Aorta (tissue), 5 donors: ENCODE measurements at places on chromosomes 2 and 18. TPM values are rescaled to one million over a fixed set of nuclear protein-coding genes. Genes with fewer than 3 reads are reported as not detected.

DNA sequence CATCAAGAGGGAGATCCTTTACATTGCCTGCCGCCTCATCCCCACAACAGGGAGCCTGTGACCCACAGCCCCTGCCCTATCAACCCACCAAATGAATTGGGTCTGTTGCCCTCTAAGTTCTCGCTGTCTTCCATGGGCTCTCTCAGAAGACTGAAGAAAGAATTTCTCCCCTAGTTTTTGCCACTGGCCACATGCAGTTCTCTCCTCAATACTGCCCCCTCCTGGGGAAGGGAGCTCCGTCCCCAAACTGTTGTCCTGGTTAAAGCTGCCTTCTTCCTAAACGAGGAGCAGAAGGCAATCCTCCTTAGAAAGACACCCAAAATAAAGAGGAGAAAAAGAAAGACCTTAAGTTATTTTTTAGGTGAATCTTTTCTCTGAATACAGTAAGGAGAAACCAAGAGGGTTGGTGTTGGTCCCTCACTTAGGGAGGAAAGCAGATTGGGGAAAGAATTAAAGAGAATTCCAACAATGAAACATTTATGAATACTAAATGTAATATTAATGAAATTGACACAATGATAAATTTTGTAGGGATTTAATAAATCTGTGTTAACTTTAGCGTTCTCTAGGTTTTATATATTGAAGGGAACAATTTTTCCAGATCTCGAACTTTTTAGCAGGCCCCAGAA lies 31.1 kb upstream of the SATB2 start:
- DNase-seq = no peak

- DNase-seq = no peak
These were observed 34.8 kb downstream of the SEMA4F start for GRCh38 chr2:74688881-74689280.

DNA sequence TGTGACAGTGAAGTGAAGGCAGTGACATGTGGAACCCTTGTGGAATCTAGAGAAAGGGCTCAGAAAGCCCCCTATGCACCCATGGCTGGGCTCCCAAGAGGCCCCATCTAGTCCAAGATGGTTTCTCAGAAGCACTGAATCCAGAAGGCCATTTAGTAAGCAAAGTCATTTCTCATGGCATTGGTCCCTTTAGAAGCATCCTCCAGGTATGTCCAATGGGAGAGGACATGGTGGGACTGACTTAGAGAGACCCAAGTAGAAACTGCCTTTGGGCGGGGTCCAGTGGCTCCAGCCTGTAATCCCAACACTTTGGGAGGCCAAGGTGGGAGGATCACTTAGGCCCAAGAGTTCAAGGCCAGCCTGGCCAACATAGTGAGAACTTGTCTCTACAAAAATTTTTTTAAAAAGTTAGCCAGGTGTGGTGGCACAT lies 72.5 kb upstream of the RMDN2 start:
- DNase-seq = no peak

DNA sequence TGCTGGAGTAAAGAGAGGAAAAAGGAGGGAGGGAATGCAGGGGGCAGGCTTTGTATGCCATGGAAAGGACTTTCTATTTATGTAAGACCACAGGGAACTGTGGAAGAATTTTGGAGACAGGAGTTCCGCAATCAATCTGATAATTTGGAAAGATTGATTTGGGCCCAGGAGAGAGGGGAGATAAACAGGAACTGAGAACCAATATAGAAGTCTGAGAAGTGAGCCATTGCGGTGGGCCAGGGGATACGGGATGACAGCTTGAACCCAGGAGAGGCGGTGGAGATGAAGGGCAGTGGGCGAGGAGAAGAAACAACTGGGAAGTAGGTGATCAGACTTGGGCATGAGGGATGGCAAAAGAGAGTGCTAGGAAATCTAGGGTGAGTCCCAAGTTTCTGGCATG lies 23.7 kb downstream of the RASGRP3 start:
- DNase-seq = no peak

DNA sequence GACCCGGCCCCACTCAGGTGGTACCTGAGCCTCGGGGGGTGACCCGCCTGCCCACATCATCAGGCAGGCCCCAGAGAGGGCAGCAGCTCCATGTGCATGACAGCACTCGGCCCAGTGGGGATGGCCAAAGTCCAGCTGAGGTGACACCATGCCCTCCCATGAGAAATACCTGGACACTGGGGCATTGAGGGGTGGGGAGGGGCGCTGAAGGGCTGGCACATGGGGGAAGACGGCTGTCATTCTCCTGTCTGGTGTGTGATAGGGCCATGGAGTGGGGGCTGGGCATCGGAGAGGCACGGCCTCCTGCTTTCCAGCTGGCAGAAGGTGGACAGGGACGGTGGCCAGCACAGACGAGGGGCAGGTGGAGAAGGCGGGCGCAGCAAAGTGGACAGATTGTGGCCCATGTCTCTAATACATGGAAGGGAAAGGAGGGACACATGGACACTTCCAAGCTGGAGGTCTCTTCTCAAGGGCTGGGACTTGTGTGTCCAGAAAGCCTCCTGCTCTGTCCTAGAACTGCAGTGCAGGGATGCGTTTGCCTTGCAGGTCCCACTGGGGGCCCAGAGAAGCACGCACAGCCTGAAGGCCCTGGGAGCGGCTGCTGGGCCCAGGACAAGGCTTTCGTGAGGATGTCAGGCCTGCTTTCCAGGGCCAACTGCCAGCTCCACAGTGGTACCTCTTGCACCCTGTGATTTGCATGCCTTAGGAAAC lies 302.2 kb downstream of the NDUFA10 start:
- DNase-seq = peak; percentile 61

GRCh38 chr2:202933958-202934357 lies 21.9 kb downstream of the CARF start:
- no peak for DNase-seq

DNA sequence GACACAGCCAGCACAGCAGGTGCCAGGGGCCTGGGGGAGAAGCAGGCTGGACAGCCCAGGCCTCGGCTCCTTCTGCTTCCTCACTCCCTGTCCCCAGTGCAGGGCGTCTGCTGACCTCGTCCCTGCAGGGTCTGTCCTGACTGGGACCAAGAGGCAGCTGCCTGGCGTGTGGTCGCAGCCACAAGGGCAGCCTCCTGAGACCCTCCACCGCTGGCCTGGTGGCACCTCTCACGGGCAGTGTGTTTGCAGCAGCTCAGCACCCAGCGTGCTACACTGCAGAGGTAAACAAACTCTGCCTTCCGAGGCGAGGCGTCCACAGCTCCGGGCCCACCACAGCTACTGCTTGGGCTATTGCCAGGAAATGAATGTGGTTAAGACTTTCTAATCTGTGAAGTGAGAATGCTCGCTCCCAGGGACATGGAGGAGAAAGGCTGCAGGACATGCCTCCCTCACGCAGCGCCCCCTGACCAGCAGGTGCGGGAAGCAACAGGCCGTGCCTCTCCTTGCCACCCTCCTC lies 46.1 kb upstream of the HPCAL1 start:
- DNase-seq = peak; percentile 66

- DNase-seq = no peak
These were observed 2.7 kb downstream of the ZNF532 start for GRCh38 chr18:58867281-58867961.

DNA sequence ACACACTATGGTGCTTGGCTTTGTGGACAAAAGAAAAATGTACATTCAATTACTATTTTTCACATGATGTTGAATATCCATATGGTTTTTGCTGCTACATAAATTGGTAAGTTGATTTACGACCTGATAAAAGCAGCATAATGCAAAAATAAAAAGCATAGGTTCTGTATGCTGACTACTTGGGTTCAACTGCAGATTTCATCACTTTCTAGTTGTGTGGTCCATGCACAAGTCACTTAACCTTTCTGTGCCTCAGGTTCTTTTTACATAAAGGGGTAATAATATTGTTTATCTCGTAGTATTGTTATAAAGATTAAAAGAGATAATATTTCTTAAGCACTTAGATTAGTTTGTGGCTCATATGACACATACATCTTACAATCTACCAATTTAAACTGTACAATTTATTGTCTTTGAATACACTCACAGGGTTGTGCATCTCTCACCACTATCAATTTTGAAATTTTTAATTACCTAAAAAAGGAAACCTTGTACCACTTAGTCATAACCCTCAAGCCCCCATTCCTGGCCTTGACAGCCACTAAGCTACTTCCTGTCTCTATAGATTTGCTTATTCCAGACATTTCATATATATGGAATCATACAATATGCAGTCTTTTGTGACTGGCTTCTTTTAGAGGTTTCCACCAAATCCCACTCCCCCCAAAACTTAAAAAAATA lies 1443.9 kb downstream of the SUCLG1 start:
- DNase-seq = no peak

- peak; percentile 62 for DNase-seq
These were observed 208.0 kb downstream of the TWIST2 start for GRCh38 chr2:239055756-239056493.

- DNase-seq = peak; percentile 27
These were observed 35.4 kb downstream of the HJURP start for GRCh38 chr2:233818639-233819621.

GRCh38 chr2:188622601-188623260 lies 331.1 kb downstream of the GULP1 start:
- DNase-seq = no peak

GRCh38 chr2:195810340-195811098 lies 153.5 kb downstream of the SLC39A10 start:
- DNase-seq = no peak

DNA sequence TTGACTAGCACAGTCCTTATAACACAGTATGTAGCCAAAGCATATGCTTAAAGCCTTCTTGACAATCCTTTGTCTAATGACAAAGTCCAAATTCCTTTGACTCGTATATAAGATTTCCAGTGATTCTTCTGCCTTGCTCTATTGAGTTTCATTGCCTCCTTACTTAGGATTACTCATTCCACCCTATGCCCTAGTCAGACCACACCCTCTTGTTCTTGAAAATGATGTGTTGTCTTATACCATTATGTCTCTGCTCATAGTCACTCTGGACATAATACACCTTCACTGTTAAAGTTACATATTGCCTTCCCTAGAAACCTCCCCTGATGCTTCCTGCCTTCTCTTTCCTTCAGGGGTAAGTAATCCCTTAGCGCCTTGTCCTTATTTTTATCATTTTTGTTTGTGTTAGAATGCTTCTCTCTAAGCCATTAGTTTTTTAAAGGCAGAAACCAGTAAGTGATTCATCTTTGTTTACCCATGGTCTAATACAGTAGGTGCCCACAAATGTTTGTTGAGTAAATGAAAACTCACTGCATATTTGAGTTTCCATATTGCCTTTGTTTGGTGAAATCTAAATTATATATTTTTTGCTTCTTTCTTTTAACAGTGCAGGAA lies 19.3 kb downstream of the GPD2 start:
- no peak for DNase-seq

DNA sequence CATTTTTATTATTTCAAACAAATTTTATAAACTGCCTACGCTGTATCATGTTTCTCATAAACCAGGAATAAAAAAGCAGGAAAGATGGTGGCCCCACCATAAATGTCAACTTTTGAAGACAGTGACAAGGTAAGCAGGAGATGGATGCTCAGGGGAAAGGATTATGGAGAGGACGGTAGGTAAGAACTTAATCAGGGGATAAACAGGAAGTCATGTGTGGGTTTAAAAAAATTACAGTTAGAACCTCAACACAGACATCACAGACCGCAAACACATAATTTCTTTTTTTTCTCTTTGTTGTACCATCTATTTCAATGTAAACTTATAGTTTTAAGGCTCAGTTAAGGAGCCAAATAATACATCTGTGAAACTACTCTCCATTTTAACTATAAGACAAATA lies 575.2 kb upstream of the SLC8A1 start:
- no peak for DNase-seq

DNA sequence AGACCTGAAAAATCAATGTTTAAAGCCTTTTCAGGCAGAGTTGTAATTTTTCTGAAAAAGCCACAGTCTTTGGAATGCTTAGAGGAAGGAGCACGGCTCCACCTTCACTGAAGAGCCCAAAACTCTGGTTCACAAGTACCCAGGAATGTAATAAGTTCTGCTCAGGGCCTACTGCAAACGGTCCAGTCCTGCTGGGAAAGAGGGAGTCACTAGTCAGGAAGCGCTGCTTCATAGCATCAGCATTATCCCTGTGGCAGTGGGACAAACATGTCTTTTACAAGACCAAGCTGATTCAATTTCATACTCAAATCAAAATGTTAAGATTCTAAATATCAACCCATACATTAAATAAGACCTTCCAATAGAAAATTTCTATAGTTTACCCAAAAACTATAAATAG lies 152.9 kb upstream of the PGAP1 start:
- peak; percentile 52 for DNase-seq

DNA sequence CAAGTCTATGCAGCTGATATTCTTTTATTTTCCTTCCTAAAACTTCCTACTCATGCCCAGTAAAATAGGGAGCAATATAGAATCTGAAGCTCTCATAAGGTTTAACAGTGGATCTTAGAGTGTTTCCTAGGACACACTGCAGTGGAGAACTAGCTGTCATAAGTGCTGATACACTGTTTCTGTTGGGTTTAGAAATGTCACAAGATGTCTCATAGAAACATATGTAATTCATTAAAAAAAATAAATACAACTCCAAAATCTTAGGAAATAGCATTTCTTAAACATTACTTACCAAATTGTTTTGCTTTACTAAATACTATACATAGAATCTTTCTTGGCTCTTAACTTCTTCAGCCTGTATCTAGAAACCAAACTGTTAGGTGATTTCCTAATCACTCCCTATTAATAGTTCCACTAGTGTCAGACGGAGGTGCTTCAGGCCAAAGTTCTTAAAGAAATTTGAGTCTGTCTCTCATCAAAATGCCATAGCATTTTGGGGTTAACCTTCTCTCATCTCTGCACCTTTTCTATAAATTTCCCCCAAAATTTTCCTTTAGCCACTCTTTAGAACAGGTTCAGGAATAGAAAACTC lies 93.7 kb downstream of the CERKL start:
- DNase-seq = no peak

CCDC178 gene
- 1.9 TPM for total RNA-seq

LONRF2 gene
- total RNA-seq = 10.9 TPM

DNMT3A gene
- 32.5 TPM for total RNA-seq

B4GALT6 gene
- 4.3 TPM for total RNA-seq

TGFA gene
- total RNA-seq = 2.0 TPM

MYO7B gene
- 2.0 TPM for total RNA-seq

NYAP2 gene
- total RNA-seq = 1.7 TPM

RAX gene
- not detected for total RNA-seq

DOK6 gene
- 5.7 TPM for total RNA-seq
